PC-3 (cell line): ENCODE measurements at places on chromosomes 3 and 15. TPM values are rescaled to one million over a fixed set of nuclear protein-coding genes. Genes with fewer than 3 reads are reported as not detected.

Gene ECE2
- not detected in 2 replicates for total RNA-seq

Gene CADPS
- not detected in 2 replicates for total RNA-seq

Gene TM4SF1
- 408 and 535 TPM in 2 replicates for total RNA-seq

Gene A4GNT
- not detected in 2 replicates for total RNA-seq

Gene TRIM42
- not detected in 2 replicates for total RNA-seq

Gene CD276
- 85.3 and 85.6 TPM in 2 replicates for total RNA-seq

DNA sequence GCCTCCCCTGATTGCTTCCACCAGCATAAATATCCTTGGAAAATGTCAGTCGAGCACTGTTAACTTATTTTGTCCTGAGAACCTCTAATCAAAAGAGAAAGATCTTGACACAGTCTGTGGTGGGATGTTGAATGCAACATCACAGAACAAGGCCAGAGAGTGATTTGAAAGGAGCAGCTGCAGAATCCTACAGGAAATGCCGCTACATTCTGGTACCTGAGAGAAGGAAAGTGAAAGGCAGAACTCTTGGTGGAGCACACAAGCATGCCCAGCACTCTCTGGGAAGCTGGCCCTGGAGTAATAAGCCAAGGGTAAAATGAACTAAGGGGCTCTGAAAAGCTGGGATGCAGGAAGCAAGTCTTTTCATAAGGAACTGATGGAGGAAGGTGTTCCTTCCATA, 75.8 kb downstream of the CBLB start:
- peaks cover 8% of the 10 kb centered on the region for H3K4me1 ChIP-seq
- no peak for DNase-seq
- no peak overlapping the region for H3K4me3 ChIP-seq
- H3K36me3 ChIP-seq = no peaks in the 10 kb centered on the region
- no peak overlapping the region for H3K27ac ChIP-seq

DNA sequence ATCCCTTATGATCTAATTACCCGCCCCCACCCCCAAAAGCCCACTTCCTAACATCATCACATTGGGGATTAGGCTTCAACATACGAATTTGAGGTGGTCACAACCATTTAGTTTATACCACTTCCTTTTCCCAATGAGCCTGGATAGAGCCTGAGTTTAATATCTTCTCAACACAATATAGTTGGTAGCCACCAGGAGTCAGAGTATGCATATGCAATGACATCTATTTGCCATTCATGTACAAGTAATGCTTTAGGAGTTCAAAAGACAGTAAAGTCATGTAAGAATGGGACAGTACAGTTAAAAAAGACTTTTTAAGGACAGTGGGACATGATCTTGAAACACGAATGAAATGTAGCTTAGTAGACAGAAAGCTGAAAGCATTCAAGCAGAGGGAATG, 172.4 kb downstream of the DCLK3 start:
- H3K27ac ChIP-seq = no peak overlapping the region
- no peaks in the 10 kb centered on the region for H3K36me3 ChIP-seq
- no peaks in the 10 kb centered on the region for H3K27me3 ChIP-seq

DNA sequence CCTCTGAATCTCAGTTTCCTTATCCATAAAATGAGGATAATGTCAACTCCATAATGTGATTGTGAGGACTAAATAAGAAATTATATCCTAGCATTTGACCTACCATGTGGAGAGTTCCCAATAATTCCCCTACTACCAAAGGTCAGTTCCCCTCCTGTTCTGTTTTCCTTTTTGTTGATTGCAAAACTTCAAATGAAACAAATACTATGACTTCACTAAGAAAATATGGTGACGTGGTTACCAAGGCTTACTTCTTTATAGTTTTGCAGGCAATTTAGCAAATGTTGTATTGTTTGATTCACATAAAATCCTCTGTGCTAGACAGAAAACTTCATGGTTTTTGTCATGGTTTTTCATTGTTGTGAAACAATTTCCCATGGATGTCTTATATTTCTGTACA, 153.8 kb upstream of the RORA start:
- no peak overlapping the region for H3K4me3 ChIP-seq
- DNase-seq = no peak
- no peak overlapping the region for H3K27ac ChIP-seq
- H3K36me3 ChIP-seq = no peaks in the 10 kb centered on the region
- no peaks in the 10 kb centered on the region for H3K27me3 ChIP-seq
- H3K4me1 ChIP-seq = no peaks in the 10 kb centered on the region

- H3K27me3 ChIP-seq = no peaks in the 10 kb centered on the region
- H3K4me3 ChIP-seq = no peak overlapping the region
- peaks cover 13% of the 10 kb centered on the region for H3K4me1 ChIP-seq
- DNase-seq = no peak
- no peaks in the 10 kb centered on the region for H3K36me3 ChIP-seq
- H3K27ac ChIP-seq = no peak overlapping the region
These were observed 3.3 kb upstream of the AQP9 start for GRCh38 chr15:58134886-58135285.

DNA sequence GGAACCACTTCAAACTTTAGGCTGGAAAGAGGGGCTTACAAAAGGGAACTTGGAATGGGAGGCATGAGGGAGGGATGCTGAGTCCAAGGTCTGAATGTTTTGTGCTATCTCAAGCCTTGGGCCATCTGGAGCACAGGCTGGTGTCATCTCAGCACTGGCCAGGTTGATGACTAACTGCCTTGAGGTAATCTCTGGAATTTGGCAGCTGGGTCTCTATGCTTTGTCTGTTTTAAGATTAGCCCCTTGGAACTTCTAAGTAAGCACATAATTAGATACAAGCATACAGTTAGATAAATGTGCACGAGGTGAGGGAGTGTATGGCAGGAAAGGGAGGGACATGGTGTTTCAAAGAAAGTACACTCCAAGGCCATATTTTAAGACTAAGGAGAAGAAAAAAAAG, 252.4 kb upstream of the CCDC54 start:
- no peaks in the 10 kb centered on the region for H3K4me1 ChIP-seq
- DNase-seq = peak; percentile 27

DNA sequence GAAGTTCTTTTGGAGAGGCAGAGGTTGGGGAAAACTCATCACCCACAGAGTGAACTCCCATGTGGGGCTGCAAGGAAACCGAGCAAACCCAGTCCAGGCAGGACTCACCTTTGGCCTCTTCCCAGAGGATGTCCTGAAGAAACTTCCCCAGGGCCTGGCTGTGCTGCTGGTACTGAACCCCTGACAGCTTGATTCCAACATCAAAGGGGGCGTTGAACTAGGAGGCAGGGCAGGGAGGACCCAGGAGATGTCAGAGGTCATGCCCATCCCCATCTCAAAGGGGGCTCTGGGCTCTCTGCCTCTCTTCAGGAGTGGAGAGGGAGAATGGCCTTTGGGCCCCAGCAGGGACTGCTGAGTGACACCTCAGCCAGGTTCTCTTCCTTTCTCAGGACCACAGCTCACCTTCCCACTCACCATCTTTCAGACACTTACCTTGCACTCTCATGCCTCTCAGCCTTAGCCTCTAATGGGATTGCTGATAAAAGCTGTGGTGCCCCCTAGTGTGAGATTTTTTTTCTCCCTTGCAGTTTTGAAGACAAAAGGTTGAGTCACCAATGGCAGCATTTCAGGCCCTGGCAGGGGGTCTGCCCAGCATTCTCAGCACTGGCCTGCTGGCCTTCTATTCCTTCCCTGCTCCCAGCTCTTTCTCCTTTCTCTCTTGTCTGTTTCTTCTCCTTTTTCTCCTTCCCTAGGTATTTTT, 6.0 kb downstream of the GHRL start:
- H3K27ac ChIP-seq = no peak overlapping the region
- H3K4me3 ChIP-seq = no peak overlapping the region
- peaks cover 15% of the 10 kb centered on the region for H3K36me3 ChIP-seq
- peak; percentile 88 for DNase-seq
- peaks cover 12% of the 10 kb centered on the region for H3K4me1 ChIP-seq
- no peaks in the 10 kb centered on the region for H3K27me3 ChIP-seq

GRCh38 chr3:141311170-141311495, 57.2 kb upstream of the ZBTB38 start:
- no peak overlapping the region for H3K27ac ChIP-seq
- no peaks in the 10 kb centered on the region for H3K36me3 ChIP-seq
- no peak for DNase-seq
- H3K27me3 ChIP-seq = no peaks in the 10 kb centered on the region
- peak overlapping the region; percentile 78 for H3K4me3 ChIP-seq

DNA sequence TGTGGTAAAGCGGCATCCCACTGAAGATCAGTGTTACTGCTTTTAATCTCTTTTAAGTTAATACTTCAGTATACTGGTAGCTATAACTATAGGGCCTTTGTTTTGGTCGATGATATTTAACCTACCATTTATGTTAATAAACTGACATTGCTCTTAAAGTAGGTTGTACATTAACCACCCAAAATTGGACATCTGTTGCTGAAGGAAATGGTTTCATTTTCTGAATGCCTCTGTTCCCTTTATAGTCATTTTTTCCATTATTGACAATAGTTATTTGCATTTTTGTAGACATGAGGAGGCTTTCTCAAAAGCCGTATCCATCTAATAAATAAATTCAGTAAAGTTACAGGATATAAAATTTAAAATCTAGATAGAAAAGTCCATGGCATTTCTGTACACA, 252.4 kb upstream of the UBE2E1 start:
- no peaks in the 10 kb centered on the region for H3K27me3 ChIP-seq
- no peak for DNase-seq
- H3K27ac ChIP-seq = no peak overlapping the region
- H3K4me1 ChIP-seq = peaks cover 13% of the 10 kb centered on the region
- no peaks in the 10 kb centered on the region for H3K36me3 ChIP-seq
- H3K4me3 ChIP-seq = no peak overlapping the region

GRCh38 chr3:147185781-147186180, 220.6 kb downstream of the ZIC4 start:
- H3K36me3 ChIP-seq = no peaks in the 10 kb centered on the region
- no peak overlapping the region for H3K27ac ChIP-seq
- H3K4me1 ChIP-seq = no peaks in the 10 kb centered on the region
- no peak for DNase-seq
- peaks cover 17% of the 10 kb centered on the region; the same call in 1 of the 2 replicates for H3K27me3 ChIP-seq

- no peaks in the 10 kb centered on the region for H3K36me3 ChIP-seq
- no peak for DNase-seq
- no peak overlapping the region for H3K27ac ChIP-seq
These were observed 339.7 kb upstream of the RASGRP1 start for GRCh38 chr15:38904298-38904697.

GRCh38 chr15:85154061-85154460, 172.4 kb downstream of the PDE8A start:
- no peak for DNase-seq
- H3K4me1 ChIP-seq = no peaks in the 10 kb centered on the region
- H3K27me3 ChIP-seq = no peaks in the 10 kb centered on the region
- no peak overlapping the region for H3K4me3 ChIP-seq

DNA sequence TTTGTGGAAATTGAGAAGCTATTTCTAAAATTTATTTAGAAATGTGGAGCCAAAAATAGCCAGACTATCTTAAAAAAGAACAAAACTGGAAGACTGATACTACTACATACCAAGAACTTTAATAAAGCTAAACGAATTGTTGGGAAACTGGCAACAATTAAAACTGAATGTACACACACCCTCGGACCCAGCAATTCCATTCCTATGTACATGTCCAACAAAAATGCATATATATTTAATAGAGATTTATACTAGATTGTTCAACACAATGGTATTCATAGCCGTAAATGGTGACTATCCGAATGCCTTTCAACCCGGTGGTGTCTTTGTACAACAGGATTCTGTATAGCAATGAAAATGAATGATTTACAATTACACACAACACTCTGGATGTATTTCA, 136.5 kb upstream of the RASGRP1 start:
- H3K4me1 ChIP-seq = no peaks in the 10 kb centered on the region
- no peak for DNase-seq

- no peaks in the 10 kb centered on the region for H3K27me3 ChIP-seq
- H3K27ac ChIP-seq = peak overlapping the region; percentile 65
- DNase-seq = peak; percentile 20
- H3K4me3 ChIP-seq = no peak overlapping the region
- H3K4me1 ChIP-seq = peaks cover 34% of the 10 kb centered on the region
These were observed 11.8 kb downstream of the ALDH1A3 start for GRCh38 chr15:100891307-100892012.

- DNase-seq = peak; percentile 43
- H3K4me1 ChIP-seq = no peaks in the 10 kb centered on the region
- H3K27me3 ChIP-seq = no peaks in the 10 kb centered on the region
- H3K36me3 ChIP-seq = no peaks in the 10 kb centered on the region
- H3K4me3 ChIP-seq = peak overlapping the region; percentile 83
- no peak overlapping the region for H3K27ac ChIP-seq
These were observed 556 bp downstream of the ANKRD63 start for GRCh38 chr15:40282147-40282868.

DNA sequence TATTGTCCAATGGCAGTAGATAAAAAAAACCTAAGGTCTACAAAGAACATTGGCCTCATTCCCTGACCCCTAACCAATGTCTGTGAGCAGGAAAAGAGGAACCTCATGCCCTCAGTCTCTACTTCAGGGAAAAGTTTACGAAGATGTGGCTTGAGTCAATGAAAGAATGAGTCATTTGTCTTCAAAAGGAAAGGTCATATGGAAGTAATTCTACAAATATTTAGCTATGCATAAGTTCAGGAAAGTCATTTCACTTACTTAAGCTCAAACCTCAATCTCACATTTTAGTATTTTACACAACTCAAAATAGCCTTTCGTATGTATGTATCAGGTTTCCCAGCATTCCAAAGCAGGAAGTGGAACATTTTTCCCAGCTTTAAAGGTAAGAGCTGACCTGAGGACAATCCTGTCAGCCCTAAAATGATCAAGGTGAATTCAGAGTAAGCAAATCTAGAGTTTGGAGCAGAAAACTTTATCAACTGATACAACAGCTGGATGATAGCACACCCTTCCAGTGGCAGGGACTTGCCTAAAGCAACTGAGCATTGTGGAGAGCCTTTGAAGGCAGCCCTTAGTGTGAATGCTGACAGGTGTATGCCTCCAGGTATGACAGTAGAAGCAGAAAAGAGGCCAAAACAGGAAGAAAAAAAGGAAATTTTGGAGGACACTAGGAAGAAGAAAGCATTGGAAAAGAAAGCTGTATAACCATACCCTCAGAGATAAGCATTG, 53.9 kb upstream of the ACKR4 start:
- H3K4me1 ChIP-seq = peaks cover 21% of the 10 kb centered on the region
- peak; percentile 77 for DNase-seq
- no peak overlapping the region for H3K4me3 ChIP-seq
- peak overlapping the region; percentile 87 for H3K27ac ChIP-seq
- no peaks in the 10 kb centered on the region for H3K27me3 ChIP-seq

- H3K36me3 ChIP-seq = no peaks in the 10 kb centered on the region
- H3K27me3 ChIP-seq = no peaks in the 10 kb centered on the region
- H3K4me1 ChIP-seq = peaks cover 18% of the 10 kb centered on the region
- peak overlapping the region; percentile 12; the same call in 1 of the 2 replicates for H3K27ac ChIP-seq
- H3K4me3 ChIP-seq = no peak overlapping the region
These were observed 18.1 kb downstream of the CSPG4 start for GRCh38 chr15:75694241-75695182.

GRCh38 chr3:48855681-48856447, 8.2 kb upstream of the PRKAR2A start:
- no peaks in the 10 kb centered on the region for H3K27me3 ChIP-seq
- H3K27ac ChIP-seq = no peak overlapping the region
- no peaks in the 10 kb centered on the region for H3K4me1 ChIP-seq
- H3K36me3 ChIP-seq = no peaks in the 10 kb centered on the region

- H3K4me3 ChIP-seq = no peak overlapping the region
- no peaks in the 10 kb centered on the region for H3K36me3 ChIP-seq
- peaks cover 10% of the 10 kb centered on the region for H3K27me3 ChIP-seq
These were observed 103.1 kb downstream of the SPATA16 start for GRCh38 chr3:173037840-173038483.
